ENCODE measurements at places on chromosomes 3 and 15. TPM values are rescaled to one million over a fixed set of nuclear protein-coding genes. Genes with fewer than 3 reads are reported as not detected.

- peak; percentile 14 for DNase-seq
Observed at GRCh38 chr3:192892981-192893700, 24.5 kb downstream of the MB21D2 start.

GRCh38 chr15:75368689-75369239 is 357 bp upstream of the MAN2C1 start:
- no peak for DNase-seq

DNA sequence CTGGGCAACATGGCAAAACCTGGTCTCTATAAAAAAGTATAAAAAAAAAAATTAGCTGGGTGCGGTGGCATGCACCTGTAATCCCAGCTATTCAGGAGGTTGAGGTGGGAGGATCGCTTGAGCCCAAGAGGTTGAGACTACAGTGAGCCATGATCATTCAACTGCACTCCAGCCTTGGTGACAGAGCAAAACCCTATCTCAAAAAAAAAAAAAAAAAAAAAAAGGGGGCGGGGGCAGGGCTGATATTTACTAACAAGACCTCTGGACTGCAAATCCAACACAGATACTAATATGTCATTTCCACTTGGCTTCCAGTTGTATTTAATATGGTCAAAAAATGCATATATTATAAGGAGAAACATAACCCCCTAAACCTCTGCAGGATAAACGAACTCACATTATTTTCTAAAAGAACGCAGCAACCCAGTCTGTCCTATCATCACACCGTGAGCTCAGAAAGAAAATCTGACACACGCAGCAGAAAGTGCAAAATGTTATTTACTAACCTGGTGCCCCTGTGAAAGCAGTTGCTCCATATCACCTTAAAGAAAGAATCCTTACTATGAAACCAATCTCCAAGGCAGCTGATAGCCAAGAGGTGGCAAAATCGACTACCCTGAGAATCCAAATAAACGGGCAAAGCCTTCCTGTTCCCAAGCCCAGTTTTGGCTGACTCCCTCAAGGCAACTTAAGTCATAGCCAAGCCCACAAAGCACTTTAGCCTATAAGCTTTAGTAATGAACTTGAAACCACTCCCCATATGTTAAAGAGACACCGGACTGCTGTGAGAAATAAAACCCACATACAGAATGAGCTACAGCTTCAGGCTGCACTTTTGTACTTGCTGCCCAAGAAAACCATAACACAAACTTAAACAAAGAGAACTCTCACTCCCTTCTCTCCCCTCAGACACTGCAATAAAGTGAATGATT is 39.3 kb downstream of the PLD1 start:
- DNase-seq = no peak

- no peak for DNase-seq
Observed at GRCh38 chr3:115871735-115872134, 248.4 kb downstream of the GAP43 start.

CD200 gene
- total RNA-seq = 17.9 TPM

NIT2 gene
- total RNA-seq = 81.9 TPM
